T-helper 2 cell treated with Interferon-gamma antibody and Interleukin-4, amounts not matched to agents 5 μg/mL and 100 μg/mL, for 36 hours (primary cell): ENCODE measurements at places on chromosomes 3 and 15.

GRCh38 chr15:70120958-70121623 lies 23.4 kb upstream of the TLE3 start:
- DNase-seq = no peak

- DNase-seq = no peak
These were observed 38.2 kb downstream of the ATP2B2 start for GRCh38 chr3:10467204-10467603.

- no peak for DNase-seq
These were observed 94.1 kb upstream of the PRICKLE2 start for GRCh38 chr3:64319391-64319790.

GRCh38 chr3:32347343-32348125 lies 44.1 kb upstream of the CMTM7 start:
- no peak for DNase-seq

DNA sequence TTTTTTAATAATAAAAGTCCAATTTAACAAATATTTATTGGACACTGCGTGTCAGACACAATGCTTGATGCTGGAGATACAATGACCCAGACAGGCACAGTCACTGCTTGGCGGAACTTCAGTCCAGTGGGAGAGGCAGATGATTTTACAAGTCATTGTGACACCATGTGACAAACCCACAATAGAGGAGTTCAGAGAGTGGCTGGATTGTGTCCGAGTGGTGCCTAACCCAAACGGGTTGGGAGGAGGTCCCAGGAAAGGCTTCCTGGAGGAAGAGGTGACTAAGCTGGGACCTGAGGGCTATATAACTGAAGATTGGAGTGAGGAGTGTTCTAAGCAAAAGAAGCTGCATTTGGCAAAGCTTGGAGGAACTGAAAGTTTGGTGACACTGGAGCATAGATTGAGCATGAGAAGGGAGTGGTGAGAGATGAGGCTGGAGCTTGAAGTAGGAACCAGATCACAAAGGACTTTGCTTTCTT lies 41.4 kb downstream of the CRTC3 start:
- no peak for DNase-seq

DNA sequence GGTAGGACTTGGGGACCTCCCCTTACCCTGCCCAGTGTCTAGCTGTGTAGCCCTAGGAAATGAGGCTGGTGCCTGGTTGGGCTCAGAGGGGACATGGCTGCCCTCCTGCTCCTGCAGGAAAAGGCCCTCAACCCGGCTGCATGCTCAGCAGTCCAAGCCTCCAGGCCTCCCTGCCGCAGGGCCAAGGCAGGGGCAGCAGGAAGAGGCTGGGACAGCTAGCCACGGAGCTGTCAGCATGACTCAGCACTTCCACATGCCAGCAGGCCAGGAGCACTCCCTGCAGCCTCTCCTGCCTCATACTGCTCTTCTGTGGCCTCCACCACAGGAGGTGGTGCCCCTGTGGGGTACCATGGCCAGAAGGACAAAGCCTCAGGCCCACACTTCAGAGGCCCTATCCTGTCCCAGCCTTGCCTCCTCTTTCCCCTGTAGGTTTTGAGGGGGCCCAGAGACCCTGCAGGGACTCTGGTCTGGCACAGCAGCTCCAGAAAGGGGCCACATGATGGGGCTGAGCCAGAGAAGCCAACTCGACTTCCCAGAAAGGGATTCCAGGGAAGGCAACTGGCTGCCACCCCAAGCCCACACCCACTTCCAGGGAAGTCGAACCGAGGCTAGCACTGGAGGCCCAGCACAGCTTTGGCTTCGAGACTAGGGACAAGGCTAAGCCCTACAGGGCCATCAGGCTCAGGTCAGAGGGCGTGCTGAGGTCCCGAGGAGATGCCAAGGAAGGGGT lies 19.5 kb downstream of the TKT start:
- DNase-seq = no peak

DNA sequence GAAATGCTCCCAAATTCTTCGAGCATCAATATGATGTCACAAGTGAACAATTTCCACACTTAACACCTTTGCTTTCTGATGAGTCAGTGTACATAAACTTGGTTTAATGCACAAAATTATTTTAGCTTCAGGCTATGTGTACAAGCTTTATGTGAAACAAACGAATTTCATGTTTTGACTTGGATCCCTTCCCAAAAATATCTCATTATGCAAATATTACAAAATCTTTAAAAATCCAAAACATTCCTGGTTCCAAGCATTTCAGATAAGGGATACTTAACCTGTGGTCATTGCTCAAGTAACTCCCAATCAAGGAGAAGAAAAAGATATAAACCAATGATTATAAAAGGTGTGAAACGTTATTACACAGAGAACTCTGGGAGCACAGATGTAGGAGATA lies 25.2 kb downstream of the RAB5A start:
- no peak for DNase-seq

DNA sequence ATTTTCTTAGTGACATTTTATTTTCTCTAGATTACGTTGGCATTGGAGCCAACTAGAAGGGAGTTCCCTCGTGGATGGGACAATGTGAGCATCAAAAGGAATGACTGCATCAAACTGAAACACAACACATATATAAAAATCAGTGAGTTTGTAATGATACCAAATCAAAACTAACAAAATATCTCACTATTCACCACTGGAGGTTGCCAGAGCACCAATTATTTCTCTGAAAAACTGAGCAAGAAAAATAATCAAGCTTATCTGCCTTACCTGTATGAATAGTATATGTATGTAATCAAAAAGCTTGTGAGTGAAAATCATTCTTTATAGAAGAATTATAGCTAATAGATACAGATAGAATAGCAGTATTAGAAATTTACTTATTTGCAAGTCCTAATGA lies 46.8 kb upstream of the OTOL1 start:
- DNase-seq = no peak
